ENCODE measurements at places on chromosomes 13 and 19. TPM values are rescaled to one million over a fixed set of nuclear protein-coding genes. Genes with fewer than 3 reads are reported as not detected.
A peak's percentile ranks its signal among the peaks of the same experiment; 100 is the strongest.

SLC25A41 gene
- total RNA-seq: 0.28 TPM

ZNF540 gene
- 2.3 TPM for total RNA-seq

PRTN3 gene
- total RNA-seq: not detected

PGLYRP2 gene
- not detected for total RNA-seq

- no peaks in the 10 kb centered on the region for H3K36me3 ChIP-seq
- no peaks in the 10 kb centered on the region for H3K27me3 ChIP-seq
- no peak for DNase-seq
- H3K4me3 ChIP-seq: no peak overlapping the region
These were observed 166.6 kb downstream of the KLF12 start for GRCh38 chr13:73967397-73968165.

GRCh38 chr19:49573425-49573824 is 6.9 kb downstream of the NOSIP start:
- H3K27ac ChIP-seq: no peak overlapping the region
- H3K36me3 ChIP-seq: peaks cover 6% of the 10 kb centered on the region
- H3K4me1 ChIP-seq: peaks cover 37% of the 10 kb centered on the region
- no peaks in the 10 kb centered on the region for H3K27me3 ChIP-seq
- no peak for DNase-seq
- H3K4me3 ChIP-seq: no peak overlapping the region

GRCh38 chr13:52738719-52739467 is 727 bp downstream of the CNMD start:
- H3K36me3 ChIP-seq: no peaks in the 10 kb centered on the region
- no peak overlapping the region for H3K4me3 ChIP-seq
- peaks cover 10% of the 10 kb centered on the region for H3K27me3 ChIP-seq

- peak overlapping the region; percentile 47 for H3K4me3 ChIP-seq
- H3K4me1 ChIP-seq: peaks cover 80% of the 10 kb centered on the region
These were observed 682 bp downstream of the SSBP4 start for GRCh38 chr19:18419699-18420460.

GRCh38 chr13:49539746-49540145 is 44.0 kb downstream of the PHF11 start:
- no peaks in the 10 kb centered on the region for H3K27me3 ChIP-seq
- no peaks in the 10 kb centered on the region for H3K36me3 ChIP-seq
- no peak overlapping the region for H3K4me3 ChIP-seq
- H3K4me1 ChIP-seq: peaks cover 14% of the 10 kb centered on the region
- DNase-seq: no peak

DNA sequence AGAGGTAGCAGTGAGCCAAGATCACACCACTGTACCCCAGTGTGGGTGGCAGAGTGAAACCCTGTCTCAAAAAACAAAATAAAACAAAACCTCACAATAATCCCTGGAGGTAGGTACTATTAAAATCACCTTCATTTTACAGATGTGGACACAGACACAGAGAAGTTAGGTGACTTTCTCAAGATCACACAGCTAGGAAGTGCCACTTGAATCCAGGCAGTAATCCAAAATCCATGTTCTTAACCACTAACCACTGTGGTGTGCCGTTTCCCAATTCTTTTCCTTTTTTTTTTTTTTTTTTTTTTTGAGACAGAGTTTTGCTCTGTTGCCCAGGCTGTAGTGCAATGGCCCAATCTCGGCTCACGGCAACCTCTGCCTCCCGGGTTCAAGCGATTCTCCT is 9.0 kb downstream of the PPP1R14A start:
- no peak for DNase-seq
- H3K36me3 ChIP-seq: no peaks in the 10 kb centered on the region
- H3K4me1 ChIP-seq: no peaks in the 10 kb centered on the region
- no peak overlapping the region for H3K4me3 ChIP-seq
- no peak overlapping the region for H3K27ac ChIP-seq
- H3K27me3 ChIP-seq: no peaks in the 10 kb centered on the region

- peaks cover 19% of the 10 kb centered on the region for H3K4me1 ChIP-seq
- DNase-seq: no peak
- no peak overlapping the region for H3K4me3 ChIP-seq
- H3K36me3 ChIP-seq: no peaks in the 10 kb centered on the region
- H3K27me3 ChIP-seq: peaks cover 30% of the 10 kb centered on the region
These were observed 1.7 kb downstream of the COMP start for GRCh38 chr19:18789422-18789869.

DNA sequence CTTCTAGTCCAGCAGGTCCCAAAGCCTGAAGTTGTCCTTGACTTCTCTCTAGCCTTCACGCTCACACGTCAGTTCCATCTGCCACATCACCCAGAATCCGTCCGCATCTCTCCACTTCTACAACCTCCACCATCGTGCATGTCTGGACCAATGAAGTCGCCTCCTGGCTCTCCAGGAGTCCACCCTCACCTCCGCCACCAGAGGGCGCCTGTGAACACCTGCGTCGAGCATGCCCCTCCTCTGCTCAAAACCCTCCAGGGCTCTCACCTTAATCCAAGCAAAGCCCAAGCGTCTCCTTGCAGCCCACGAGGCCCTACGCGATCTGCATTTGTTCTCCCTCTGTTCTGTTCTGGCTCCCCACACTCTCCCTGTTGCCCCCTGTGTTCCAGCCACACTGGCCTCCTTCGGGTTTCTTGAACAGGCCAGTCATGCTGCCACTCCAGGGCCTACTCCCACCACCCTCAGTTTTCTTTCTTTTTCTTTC is 3.7 kb downstream of the USHBP1 start:
- H3K36me3 ChIP-seq: no peaks in the 10 kb centered on the region
- H3K4me1 ChIP-seq: peaks cover 7% of the 10 kb centered on the region
- no peak overlapping the region for H3K27ac ChIP-seq
- H3K27me3 ChIP-seq: no peaks in the 10 kb centered on the region
- DNase-seq: peak; percentile 80
- H3K4me3 ChIP-seq: no peak overlapping the region

DNA sequence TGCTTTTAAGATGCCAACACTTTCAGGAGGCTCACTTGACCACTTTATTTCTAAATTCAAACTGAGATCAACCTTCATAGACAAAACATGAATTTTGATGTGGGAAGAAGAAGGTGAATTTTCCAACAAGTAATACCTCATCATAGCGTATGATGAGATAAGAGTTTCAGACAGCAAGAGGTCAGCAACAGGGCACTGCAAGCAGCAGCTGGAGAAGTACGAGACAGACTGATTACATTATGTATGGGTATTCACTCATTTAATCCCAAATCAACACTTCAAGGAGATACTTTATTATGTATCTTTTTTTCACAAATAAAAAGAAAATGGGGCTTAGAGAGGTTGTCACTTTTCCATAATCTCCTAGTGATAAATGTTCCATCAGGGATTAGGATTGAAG is 389.8 kb downstream of the TBC1D4 start:
- H3K4me3 ChIP-seq: no peak overlapping the region
- H3K36me3 ChIP-seq: no peaks in the 10 kb centered on the region
- DNase-seq: no peak
- no peaks in the 10 kb centered on the region for H3K27me3 ChIP-seq
- H3K4me1 ChIP-seq: no peaks in the 10 kb centered on the region

DNA sequence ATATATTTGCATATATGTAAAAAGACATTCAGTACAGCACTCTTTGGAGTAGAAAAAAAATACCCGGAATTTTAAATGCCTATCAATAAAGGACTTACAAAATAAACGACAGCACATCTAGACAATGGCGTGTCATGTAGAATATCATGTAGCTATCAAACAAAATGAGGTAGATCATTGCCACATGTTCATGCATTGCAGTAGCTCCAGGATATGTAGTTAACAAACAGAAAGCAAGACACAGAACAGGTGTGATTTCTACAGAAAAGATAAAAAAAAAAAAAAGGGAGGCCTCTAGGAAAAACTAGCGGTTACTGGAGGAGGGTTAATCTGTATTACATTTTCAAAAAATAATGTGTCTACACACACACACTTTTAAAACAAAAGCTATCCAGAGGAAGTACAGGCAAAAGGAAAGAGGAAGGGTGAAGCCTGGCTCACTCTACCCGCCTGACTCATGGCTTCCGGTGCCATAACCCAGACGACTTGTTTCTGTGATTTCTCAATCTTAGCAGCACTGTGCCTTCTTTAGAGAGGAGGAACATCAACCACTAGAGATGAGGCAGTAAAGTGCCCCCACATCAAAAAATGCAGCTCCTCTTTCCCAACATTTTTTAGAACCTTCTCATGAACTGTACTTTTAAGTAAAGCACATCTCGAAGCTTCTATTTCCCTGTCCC is 6.9 kb downstream of the KCTD12 start:
- H3K4me1 ChIP-seq: peaks cover 17% of the 10 kb centered on the region
- H3K27me3 ChIP-seq: peaks cover 3% of the 10 kb centered on the region
- peak; percentile 9 for DNase-seq
- no peak overlapping the region for H3K27ac ChIP-seq

GRCh38 chr13:84954636-84955035 is 844.6 kb downstream of the SLITRK6 start:
- H3K36me3 ChIP-seq: no peaks in the 10 kb centered on the region
- no peaks in the 10 kb centered on the region for H3K4me1 ChIP-seq
- no peaks in the 10 kb centered on the region for H3K27me3 ChIP-seq

DNA sequence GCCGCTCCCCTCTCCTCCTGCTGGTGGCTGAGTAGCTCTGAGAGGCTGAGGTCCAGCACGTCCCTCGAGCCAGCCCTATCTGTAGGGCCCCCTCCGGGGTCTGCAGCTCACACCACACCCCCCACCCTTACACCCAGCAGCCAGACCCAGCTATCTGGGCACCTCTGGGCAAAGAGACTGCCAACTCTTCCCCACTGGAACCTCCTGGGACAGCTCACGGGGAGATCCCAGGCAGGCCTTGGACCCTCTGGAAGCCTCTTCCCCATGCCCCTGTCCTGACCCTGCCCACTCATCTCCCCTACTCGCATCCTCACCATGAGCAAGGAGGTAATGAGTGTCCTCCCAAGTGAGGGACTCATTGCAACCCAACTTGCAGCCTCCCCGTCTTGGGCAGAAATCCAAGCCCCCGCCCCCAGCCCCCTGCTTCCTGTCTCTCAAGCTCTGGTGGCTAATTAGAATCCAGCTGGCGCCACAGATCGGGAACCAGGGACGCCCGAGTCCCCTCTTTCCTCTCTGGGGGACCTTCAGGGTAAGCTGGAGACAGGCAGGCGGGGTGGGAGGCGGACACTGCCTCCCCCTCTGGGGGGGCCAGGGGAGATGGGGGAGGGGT is 22.1 kb downstream of the ADGRL1 start:
- H3K4me1 ChIP-seq: no peaks in the 10 kb centered on the region
- no peaks in the 10 kb centered on the region for H3K27me3 ChIP-seq
- no peak for DNase-seq
- H3K27ac ChIP-seq: no peak overlapping the region

DNA sequence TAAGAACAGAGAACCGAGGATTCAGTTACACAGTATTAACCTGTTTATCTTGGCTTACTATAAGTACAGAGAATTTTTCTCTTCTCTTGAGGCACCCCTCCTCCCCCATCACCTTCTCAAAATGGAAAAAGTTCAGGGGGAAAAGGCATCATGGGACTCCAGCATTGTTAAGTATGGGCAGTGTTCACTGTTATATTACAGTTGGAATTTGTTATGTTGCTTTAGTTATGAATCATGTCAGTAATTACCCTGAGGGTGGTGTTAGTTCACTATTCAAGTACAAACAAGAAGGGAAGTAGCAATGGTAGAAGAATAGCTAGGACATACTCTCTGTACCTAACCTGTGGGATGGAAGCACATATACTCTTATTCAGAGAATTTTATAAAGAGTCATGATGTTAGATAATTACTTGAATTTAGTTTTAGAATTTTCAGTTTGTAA is 12.0 kb downstream of the LPAR6 start:
- DNase-seq: no peak
- H3K27ac ChIP-seq: no peak overlapping the region
- H3K4me3 ChIP-seq: no peak overlapping the region
- H3K36me3 ChIP-seq: no peaks in the 10 kb centered on the region
- H3K27me3 ChIP-seq: no peaks in the 10 kb centered on the region

- no peak overlapping the region for H3K4me3 ChIP-seq
- H3K36me3 ChIP-seq: no peaks in the 10 kb centered on the region
- DNase-seq: no peak
- H3K4me1 ChIP-seq: no peaks in the 10 kb centered on the region
- no peaks in the 10 kb centered on the region for H3K27me3 ChIP-seq
- H3K27ac ChIP-seq: no peak overlapping the region
These were observed 12.9 kb downstream of the OR7C2 start for GRCh38 chr19:14954071-14954655.

- no peaks in the 10 kb centered on the region for H3K36me3 ChIP-seq
- H3K27ac ChIP-seq: no peak overlapping the region
- H3K4me3 ChIP-seq: no peak overlapping the region
These were observed 276.8 kb downstream of the KCNRG start for GRCh38 chr13:50292081-50292480.

DNA sequence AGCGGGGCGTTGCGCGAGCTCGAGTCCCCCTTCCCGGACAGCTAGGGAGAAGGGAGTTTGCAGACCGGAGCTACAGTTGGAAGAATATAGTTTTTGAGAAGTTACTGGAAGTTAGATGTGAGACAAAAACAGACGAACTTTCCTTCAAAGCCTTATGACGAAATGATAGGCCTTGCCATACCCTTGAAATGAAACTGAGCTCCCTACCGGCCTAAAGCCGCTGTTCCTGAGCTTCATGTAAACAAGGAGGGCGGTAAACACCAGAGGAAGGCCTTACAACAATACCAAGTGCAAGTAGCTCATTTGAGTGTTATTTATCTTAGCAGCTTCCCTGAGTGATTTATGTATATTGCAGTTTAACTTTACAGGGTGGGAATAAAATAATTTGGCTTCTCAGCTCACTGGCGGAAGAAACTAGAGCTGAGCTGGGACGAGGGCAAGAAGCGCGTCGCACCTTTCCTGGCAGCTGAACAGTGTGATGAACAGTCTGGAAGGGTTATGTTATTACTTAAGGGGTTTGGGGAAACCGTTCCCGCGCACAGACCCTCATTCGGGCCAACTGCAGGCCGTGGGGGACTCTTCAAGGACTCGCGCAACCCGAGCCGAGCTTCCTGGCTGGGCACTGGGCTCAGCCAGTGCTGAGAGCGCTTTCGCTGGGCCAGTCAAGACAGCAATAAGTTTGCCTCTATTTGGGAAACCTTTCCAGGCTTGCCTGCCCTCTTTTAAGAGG is 111.2 kb downstream of the KCNRG start:
- peaks cover 32% of the 10 kb centered on the region for H3K27me3 ChIP-seq
- peak overlapping the region; percentile 96 for H3K4me3 ChIP-seq
- H3K4me1 ChIP-seq: peaks cover 70% of the 10 kb centered on the region
- no peaks in the 10 kb centered on the region for H3K36me3 ChIP-seq

DNA sequence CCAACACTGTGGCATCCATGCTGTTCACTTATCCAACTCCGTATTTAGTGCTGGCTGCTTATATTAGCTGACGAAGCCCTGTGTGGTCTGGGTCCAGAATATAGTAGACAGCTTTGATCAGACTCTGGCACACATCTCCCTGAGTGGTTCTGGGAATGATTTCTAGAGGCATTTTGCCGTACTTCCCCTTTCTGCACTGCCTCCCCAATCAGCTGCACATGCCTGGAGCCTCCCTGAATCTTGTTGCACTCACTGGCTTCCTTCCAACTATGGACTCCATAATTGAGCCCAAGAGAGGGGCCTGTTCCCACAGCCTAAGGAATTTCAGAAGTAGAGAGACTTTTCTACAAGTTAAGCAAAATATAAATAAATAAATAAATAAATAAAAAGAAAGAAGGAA is 30.4 kb upstream of the PCDH8 start:
- no peak overlapping the region for H3K27ac ChIP-seq
- H3K4me3 ChIP-seq: no peak overlapping the region

GRCh38 chr19:6425732-6426620 is 1.4 kb upstream of the KHSRP start:
- peaks cover 5% of the 10 kb centered on the region for H3K36me3 ChIP-seq
- peak overlapping the region; percentile 26 for H3K4me3 ChIP-seq
- H3K27me3 ChIP-seq: no peaks in the 10 kb centered on the region
- no peak for DNase-seq
- H3K4me1 ChIP-seq: peaks cover 27% of the 10 kb centered on the region

GRCh38 chr13:80704369-80704768 is 363.4 kb upstream of the SPRY2 start:
- no peaks in the 10 kb centered on the region for H3K27me3 ChIP-seq
- DNase-seq: no peak
- H3K27ac ChIP-seq: no peak overlapping the region
- H3K36me3 ChIP-seq: no peaks in the 10 kb centered on the region
- H3K4me1 ChIP-seq: no peaks in the 10 kb centered on the region

Measured in CD8-positive, alpha-beta memory T cell (primary cell).